ENCODE measurements at places on chromosomes 1 and 21.

DNA sequence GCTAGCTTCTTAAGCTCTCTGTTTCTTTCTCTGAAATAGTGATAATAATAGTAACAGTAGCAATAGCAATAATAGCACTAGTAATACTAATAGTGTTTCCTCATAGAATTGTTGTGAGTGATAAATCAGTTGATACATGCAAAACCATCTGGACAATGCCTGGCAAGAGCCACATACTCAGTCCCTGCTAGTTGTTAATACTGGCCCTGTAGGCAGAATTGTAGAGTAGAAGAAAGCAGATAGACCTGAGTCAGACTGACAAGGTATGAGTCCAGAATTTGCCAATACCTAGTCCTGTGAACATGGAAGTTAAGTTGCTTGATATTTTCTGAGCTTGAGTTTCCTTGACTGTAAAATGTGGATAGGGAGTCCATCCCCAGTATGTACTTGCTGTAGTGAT lies 171.9 kb downstream of the C1orf21 start:
- no peak for DNase-seq

DNA sequence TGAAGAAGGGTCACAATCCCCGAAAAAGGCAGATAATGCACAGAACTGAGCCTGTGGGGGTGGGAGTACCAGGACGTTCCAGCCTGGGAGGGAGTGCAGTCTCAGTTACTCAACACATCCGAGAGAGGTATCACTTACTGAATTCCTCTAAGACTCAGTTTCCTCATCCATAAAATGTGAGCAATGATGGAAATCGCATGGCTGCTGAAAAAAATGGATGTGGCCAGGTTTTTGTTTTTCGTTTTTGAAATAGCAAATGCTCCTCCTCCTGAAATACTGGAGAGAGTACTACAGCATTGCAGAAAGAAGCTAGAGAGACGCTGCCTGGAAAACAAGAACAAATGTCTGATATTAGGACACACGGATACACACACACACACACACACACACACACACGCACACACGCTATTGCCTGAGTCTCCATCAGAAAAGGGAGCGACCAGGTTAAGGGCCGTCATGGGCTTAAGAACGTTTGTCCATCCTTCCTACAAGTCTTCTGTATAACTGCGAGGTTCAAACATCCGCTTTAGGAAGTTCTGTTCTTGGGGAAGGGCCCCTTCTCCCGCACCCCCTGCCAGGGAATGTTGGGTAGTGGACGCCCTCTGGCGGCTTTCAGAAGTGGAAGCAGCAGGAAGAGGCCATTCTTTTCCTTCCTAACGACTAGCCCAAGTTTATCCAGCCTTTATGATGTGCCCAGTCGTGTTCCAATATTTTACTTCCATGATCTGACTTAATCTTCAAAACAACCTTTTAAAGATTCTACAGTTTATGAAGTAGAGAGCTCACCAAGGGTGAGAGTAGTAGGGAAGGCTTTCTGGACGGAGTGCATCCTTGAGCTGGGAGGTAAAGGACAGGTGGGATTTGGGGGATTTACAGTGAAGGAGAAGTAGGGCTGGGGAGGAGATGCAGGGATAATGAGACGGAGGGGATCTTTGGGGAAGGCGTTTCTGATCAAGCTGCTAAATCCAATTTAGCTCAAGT lies 699 bp upstream of the NES start:
- DNase-seq: no peak

DNA sequence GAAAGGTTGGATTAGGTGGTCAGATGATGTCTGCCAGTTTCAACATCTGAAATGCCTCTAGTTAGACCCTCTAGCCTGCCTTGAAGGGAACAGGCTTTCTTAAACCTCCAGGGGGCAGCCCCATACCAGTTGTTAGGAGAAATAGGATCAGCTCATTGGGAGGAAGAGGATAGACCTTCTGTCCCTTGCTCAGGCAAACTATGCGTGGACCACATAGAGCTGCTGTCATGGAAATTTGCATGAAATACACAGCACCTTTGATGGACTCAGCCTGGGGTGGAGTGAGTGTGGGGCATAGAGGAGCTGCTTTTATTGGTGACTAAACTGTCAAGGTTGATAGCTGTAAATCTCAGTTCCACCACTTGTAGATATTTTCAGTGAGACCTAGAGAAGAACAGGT lies 38.4 kb upstream of the SPAG17 start:
- DNase-seq: no peak

GRCh38 chr1:181443231-181443853 lies 40.0 kb upstream of the CACNA1E start:
- DNase-seq: no peak

GRCh38 chr1:109772658-109773202 lies 9.0 kb upstream of the EPS8L3 start:
- DNase-seq: no peak

Data from stimulated activated CD8-positive, alpha-beta memory T cell treated with anti-CD3 and anti-CD28 coated beads, Interleukin-7, amount 100 ng/mL, for 4 hours (primary cell).